ENCODE measurements at places on chromosomes 2 and 18.

DNA sequence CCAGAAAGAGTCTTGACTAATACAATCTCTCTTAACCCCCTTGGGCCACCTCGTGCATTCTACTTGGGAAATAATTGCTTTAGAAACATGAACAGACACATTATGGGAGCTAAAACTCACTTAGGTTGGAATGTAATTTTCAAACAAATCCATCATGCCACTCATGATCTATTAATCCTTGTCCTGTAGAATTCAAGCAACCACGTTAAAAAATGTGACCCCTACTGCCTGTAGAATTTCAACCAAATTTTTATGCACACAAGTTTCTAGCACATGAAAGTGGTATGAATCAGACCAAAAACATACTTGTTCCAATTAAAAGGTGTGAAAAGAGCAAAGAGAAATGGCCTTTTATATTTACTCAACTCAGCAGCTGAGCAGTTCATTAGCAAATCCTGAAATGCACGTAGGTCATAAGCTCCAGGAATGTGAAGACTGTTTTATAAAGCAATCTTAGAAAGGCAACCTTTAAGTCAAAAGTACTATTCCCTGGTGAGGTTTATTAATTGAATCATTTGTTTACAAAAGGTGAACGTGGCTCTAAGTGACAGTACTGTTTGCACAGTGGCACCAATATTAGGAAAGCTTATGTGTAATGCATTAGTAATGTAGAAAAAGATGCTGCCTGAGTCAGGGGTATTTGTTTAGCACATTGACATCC is 459.4 kb upstream of the UBE2E3 start:
- no peak for DNase-seq

GRCh38 chr2:33476793-33477190 is 343 bp downstream of the RASGRP3 start:
- DNase-seq: no peak

DNA sequence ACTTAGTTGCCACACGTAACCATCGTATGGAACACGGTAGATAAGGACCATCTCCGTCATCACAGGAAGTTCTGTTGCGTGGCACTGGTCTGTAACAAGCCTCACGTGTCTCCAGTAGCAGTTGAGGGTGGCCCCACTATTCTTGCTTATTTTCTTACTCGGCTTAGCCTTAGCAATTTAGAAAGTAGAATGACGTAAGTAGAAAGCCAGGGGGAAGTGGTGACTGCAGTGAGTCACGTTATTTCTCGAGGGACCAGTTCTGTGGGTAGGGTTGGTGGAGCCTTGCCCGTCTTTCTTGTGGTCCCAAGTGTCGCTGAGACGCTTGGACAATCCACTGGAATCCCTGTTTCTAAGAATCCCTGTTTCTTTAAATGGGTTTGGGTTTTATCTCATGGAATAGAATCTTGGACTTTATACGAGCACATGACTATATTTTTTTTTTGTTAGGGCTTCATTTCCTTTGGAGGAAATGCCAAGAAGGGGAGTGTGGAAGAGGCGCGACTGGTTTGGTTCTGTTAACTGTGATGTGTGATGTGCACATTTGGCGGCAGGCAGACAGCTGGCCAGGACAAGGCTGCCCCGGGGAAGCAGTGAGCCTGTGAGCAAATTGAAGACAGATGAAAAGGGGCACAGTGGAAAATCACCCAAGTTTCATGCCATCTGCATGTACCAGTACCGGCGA is 96.2 kb downstream of the CABLES1 start:
- DNase-seq: peak; percentile 44

GRCh38 chr2:70456585-70457495 is 96.8 kb downstream of the TGFA start:
- DNase-seq: no peak

DNA sequence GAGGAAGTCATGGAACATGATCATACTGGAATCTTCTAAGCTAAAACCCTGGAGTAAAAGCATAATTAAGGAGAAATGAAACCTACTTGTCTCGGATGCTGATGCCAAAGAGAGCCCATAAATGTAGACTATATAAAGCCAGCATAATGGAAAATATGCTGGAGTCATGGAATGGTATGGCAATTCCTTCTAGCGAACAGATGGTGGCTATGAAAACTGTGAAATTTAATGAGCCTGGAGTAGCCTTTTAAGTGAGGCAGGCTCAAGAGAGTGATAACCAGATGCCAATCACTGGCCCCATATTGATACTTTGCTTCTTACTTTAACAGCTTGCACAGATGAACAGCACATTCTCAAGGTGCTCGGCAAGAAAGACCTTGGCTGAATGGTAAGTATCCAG is 206.3 kb downstream of the PID1 start:
- no peak for DNase-seq

DNA sequence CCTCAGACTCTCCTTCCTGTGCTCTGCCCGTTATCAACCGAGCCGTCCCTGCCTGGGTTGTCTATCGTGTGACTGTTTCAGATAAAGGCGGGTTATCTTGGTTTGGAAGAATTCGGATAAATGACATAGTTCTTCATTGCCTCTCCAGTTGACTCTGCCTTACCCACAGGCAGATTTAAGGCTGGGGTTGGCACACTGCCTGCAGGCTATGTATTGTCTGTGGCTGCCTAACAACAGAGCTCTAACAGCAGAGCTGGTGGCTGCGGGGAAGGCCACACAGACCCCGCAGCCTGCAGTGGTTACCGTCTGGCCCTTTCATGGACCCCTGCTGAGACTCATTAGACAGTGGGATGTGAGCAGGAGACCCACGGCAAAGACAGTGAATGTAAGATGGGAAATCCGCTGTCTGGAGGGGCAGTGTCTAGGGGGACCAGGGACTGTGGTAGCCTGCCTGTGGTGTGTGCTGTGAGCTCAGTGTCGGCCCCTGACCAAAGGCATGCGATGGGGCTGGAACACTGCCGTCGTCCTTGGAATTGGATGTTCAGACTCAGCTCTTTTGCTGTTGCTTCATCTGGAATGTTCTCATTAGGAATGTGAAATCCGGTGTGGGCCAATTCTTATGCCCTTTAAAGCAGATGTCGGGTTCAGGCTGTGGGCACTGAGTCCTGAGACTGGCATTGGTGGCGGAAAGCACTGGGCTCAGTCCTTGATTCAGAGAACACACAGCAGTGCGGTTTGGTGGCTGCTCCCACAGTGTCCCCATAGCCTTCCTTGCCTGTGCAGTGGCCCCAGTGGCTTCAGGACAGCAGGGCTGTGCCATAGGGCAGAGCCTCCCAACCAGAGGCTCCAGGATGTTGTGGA is 44.5 kb downstream of the SH3RF3 start:
- DNase-seq: no peak

- DNase-seq: peak; percentile 46
These were observed 1.4 kb downstream of the PSD4 start for GRCh38 chr2:113175042-113175628.

- no peak for DNase-seq
These were observed 255.1 kb downstream of the DOK6 start for GRCh38 chr18:69655816-69656215.

DNA sequence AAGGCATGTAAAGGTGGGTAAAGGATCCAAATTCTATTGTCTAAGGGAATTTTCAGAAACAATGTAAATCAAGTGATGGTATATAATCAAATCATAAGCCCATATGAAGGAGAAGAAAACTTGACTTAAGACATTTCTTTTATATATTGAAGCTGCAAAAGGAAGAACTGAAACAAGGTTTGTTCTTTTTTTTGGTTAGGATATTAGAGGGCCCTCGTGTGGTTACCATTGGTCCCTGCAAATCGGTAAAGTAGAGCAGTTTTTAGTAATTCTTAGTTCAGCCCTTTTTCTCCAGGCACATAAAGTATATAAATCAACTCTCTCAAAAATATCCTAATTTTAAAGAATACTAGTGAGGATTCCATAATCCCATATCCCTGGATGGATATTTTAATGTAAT is 105.6 kb upstream of the STK17B start:
- no peak for DNase-seq

DNA sequence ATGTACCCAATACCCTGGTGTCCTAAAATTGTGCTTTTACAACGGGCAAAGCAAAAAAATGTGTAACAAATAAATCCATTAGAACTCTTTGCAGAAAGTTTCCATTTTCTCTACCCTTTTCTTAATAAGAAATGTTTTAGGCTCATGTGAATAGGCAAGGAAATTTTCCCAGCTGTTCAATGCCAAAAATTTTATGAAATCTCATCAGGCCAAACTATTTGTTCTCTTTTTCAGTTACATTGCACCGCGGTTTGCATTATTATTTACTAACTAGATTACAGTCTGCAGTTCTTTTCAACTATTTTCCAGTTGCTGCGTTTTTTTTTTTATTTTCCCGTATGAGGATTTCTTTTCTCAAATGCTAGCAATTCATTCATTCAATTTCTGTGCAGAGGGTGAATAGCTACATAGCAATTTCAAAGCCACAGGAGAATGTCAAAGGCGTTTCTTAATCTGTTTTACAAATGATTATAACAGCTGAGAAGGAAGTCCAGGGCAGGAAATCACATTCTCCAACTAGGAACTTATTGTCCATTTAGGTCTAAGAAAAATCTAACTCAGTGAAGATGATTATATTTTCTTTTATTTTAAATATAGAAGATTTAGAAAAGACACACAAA is 367.5 kb upstream of the MMADHC start:
- DNase-seq: no peak

DNA sequence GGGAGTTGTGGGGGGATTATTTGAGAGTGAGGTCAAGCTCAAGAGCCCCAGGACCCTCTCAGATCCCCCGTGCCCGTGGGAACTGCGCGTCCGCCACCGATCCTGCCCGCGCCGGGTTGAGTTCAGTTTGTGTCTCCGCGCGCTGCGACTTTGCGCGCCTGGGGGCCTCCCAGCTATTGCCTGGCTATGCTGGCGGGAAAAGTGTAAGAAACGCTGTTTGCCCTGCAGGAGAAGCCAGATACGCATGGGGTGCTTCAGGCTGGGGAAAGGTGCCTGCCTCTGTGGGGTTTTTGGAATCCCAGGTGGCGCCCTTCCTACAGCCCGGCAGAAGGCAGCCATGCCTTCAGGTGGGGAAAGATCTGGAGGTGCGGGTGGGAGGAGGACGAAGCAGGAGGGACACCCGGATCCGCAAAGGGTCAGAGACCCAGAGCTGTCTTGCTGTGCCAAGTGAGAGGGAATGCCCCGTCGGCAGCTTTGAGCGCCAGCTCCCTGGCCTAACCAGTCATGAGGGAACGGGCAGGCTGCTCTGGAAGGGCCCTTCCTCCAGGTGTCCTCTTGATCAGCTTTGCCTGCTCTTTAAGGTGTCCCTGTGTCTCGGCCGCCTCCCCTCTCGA is 22.5 kb downstream of the TEX44 start:
- DNase-seq: no peak

DNA sequence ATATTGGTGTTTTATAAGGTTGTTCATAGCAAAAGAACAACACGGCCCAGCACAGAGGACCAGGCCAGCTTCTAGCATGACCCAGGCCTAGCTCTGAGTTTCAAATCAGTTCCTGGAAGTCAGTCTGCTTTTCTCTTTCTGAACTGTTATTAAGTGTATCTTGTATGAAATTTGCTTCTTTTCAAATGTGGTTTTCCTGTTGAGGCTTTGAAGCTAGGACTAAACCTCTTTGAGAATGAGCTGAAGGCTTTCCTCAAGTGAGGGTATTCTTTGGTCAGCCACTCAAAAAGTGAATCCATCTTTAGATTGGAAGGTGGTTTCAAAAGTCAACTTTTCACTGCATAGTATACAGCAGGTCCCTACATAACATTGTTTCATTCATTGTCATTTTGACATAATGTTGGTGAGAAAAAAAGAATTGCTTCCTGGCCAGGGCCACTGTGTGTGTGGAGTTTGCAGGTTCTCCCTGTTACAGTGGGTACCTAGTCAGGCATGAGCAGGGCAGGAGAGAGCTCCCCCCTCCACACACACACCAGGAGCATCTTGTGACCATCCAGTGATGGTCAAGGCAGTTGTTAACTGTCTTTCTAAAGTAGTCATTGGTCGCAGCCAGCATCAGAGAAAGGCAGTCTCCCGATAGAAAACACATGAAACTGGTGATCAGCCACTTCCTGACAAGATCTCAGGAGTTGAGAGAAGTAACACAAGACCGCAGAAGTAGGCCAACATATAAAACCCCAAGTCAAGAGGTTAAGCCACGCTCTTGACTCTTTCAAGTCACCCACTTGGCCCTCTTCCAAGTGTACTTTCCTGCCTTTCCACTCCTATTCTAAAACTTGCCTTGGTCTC is 6.7 kb upstream of the ACAA2 start:
- no peak for DNase-seq

- DNase-seq: no peak
These were observed 301.7 kb downstream of the PAX3 start for GRCh38 chr2:221997100-221997499.

DNA sequence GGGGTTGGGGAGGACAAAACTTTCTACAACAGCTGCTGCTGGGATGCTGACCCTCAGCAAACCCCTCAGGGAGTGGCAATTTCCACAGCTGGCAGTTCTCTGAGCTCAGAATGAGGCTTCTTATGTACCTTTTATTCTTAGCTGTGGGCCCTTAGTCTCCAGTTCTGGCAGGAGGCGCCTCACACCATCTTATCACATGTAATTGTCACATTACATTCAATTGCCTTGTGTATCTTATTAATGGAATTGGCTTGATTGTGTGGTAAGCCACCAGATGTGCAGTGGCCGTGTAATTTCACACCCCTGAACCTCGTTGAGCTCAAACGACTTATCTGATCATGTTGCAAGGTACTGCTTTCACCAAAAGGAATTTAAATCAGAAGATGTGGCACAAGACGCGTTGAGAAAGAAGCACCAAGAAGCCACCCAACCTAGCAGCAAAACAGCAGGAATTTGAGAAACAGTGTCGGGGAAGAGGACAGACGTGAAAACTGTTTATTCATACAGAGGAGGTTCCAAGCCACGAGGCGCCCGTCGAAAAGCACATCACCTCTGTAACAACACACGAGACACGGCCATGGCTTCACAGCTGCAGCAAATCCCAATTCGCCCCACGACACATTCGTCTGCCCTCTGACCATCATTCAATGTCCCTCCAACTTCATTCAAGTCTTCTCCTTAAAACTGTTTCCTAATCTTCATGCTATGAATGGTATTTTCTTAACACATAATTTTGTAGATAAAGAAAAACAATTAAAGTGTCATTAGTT is 53.6 kb upstream of the LPIN2 start:
- no peak for DNase-seq

- no peak for DNase-seq
These were observed 4.5 kb downstream of the RBKS start for GRCh38 chr2:27885661-27886060.
